ENCODE measurements at places on chromosomes 5 and 9. TPM values are rescaled to one million over a fixed set of nuclear protein-coding genes. Genes with fewer than 3 reads are reported as not detected.

GRCh38 chr9:123599781-123600180, 243.8 kb downstream of the CRB2 start:
- H3K4me3 ChIP-seq, result no peak overlapping the region
- no peaks in the 10 kb centered on the region for H3K36me3 ChIP-seq
- no peak overlapping the region for H3K27ac ChIP-seq

- no peak overlapping the region for H3K27ac ChIP-seq
- H3K36me3 ChIP-seq, result no peaks in the 10 kb centered on the region
- DNase-seq, result no peak
These were observed 199.1 kb upstream of the SLC30A5 start for GRCh38 chr5:68894673-68895072.

DNA sequence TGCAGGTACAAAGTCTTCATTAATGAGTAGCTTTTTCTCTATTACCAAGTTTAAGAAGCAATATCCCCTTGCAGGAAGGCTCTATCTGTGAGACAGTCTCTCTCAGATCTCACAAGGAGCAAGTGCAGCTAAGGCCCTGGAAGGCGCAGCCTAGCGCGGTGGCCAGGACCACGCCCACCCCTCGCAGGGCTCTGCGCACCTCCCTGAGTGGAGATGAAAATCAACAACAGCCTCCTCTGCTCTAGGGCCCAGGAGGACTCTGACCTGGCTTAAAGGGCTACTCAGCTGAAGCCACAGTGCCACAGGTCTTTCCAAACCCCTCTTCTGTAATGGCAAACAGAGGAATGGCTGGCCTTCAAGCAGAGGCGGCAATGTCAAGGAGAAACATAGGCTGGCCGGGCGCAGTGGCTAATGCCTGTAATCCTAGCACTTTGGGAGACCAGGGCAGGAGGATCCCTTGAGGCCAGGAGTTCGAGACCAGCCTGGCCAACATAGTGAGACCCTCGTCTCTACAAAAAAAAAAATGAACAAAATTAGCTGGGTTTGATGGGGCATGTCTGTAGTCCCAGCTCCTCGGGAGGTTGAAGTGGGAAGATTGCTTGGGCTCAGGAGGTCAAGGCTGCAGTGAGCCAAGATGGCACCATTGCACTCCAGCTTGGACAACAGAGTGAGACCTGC, 11.9 kb downstream of the SEC16A start:
- H3K36me3 ChIP-seq, result peaks cover 7% of the 10 kb centered on the region
- no peaks in the 10 kb centered on the region for H3K4me1 ChIP-seq
- H3K27ac ChIP-seq, result no peak overlapping the region
- DNase-seq, result no peak
- no peaks in the 10 kb centered on the region for H3K27me3 ChIP-seq
- no peak overlapping the region for H3K4me3 ChIP-seq

NUTM2G gene
- total RNA-seq, result not detected

DNA sequence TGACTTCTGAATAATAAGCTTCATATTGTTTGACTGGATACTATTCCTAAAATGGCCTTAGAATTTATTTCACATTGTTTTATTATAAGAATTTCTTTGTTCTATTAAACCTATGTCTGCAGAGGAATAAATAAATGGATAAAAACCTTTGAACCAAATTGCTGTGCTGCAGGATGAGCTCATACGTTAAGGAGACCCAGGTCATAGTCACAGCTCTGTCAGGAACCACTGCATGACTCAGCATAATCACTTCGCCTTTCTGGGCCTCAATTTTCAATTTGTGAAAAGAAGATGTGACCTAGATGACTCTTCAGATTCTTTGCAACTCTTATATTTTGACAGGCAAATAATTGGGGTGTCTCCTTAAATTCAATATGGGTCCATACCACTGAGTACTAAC, 36.7 kb upstream of the HMHB1 start:
- H3K4me3 ChIP-seq, result no peak overlapping the region
- no peak overlapping the region for H3K27ac ChIP-seq
- no peaks in the 10 kb centered on the region for H3K27me3 ChIP-seq
- no peak for DNase-seq

DNA sequence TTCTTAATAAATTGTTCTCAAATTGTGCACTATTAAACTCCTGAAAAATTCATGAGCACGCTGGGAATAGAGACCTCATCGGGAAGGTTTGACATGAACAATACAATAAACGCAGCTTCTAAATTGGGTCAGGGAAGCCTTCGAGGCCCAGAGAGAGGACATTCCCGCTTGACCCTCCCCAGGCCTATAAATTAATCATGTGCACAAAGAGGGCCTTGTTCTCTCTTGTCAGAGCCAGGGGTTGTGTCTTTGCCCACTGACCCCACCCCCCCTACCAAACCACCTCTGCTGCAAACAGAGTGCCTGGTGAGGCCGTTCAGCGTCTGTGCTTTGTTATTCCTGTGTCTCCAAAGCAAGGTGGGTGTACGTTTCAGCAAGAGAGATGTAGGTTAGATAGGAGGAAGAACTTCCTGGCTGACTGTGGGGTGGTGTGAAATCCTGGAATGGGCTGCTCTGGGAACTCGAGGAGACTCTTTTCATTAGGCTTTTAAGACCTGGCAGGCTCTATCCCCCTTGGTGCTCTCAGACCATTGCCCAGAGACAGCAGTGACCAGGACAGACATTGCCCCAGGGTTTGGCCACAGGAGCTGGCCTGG, 18.2 kb upstream of the DAB2IP start:
- no peaks in the 10 kb centered on the region for H3K27me3 ChIP-seq
- no peak for DNase-seq
- H3K4me3 ChIP-seq, result no peak overlapping the region
- H3K36me3 ChIP-seq, result no peaks in the 10 kb centered on the region

RNF20 gene
- total RNA-seq, result 41.1 TPM

DNA sequence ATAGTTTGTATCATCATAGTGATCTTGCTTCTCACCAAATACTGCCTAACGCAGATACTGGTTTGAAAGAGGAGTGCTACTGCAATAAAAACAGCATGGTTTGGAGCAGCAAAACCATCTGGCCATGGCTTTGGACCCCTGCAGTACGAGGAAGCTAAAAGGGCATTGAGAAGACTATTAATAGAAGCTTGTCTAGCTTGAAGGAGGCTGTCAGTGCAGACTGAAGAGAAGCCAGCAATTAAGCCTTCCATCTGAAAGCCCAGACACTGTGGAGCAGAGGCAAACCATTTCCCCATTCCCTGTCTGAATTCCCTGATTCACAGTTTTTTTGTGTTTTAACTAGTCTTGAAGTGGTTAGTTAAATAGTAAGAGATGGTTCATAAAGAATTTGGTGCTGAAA, 281.6 kb downstream of the PTPRD start:
- H3K27me3 ChIP-seq, result no peaks in the 10 kb centered on the region
- no peaks in the 10 kb centered on the region for H3K4me1 ChIP-seq
- H3K36me3 ChIP-seq, result no peaks in the 10 kb centered on the region
- no peak overlapping the region for H3K4me3 ChIP-seq

C9 gene
- 0.24 TPM for total RNA-seq

GPX8 gene
- total RNA-seq, result 4.2 TPM

GRCh38 chr9:91162784-91163443, 198.8 kb downstream of the AUH start:
- no peak for DNase-seq
- no peak overlapping the region for H3K27ac ChIP-seq
- H3K27me3 ChIP-seq, result no peaks in the 10 kb centered on the region
- no peaks in the 10 kb centered on the region for H3K36me3 ChIP-seq
- no peak overlapping the region for H3K4me3 ChIP-seq

AK6 gene
- 51.3 TPM for total RNA-seq

DNA sequence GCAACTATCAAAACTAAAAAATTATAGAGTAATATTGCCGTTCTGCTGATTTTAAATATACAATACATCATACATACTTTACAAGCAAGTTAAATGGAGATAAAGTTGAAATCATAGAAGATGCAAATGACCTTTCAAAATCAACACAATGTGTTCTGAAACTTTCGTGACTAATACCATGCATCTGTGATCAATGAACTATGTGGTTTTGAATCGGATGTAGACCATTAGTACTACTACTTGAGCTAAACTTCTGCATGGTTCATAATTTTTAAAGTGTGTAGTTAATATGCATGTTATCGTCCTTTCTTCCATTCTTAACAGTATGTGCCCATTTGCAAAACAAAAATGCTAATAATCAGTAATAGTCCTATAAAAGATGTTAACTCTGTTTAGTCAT, 11.3 kb upstream of the PHF2 start:
- H3K27me3 ChIP-seq, result no peaks in the 10 kb centered on the region
- no peak overlapping the region for H3K4me3 ChIP-seq
- H3K27ac ChIP-seq, result no peak overlapping the region
- DNase-seq, result no peak
- peaks cover 8% of the 10 kb centered on the region for H3K4me1 ChIP-seq
- peaks cover 53% of the 10 kb centered on the region for H3K36me3 ChIP-seq

DNA sequence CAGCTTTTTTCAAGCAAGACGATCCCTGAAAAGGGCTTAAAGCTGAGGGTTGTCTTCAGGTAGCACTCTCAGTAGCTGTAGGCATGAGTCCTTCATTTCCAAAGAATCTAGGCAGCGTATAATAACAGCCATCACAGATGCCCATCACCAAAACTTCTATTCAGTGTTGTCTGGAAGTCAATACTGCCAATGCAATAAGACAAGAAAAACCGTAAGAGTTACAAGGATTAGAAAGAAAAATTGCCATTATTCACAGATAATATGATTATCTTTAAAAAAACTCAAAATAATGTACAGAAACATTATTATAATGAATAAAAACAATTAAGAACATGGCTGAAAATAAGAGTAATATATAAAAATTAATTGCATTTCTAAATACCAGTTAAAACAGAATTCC, 208.2 kb upstream of the ADRA1B start:
- no peak overlapping the region for H3K4me3 ChIP-seq
- no peaks in the 10 kb centered on the region for H3K27me3 ChIP-seq
- H3K4me1 ChIP-seq, result no peaks in the 10 kb centered on the region
- H3K36me3 ChIP-seq, result no peaks in the 10 kb centered on the region

- DNase-seq, result no peak
- H3K4me1 ChIP-seq, result no peaks in the 10 kb centered on the region
- no peak overlapping the region for H3K27ac ChIP-seq
- peaks cover 97% of the 10 kb centered on the region for H3K36me3 ChIP-seq
- H3K27me3 ChIP-seq, result no peaks in the 10 kb centered on the region
These were observed 104.9 kb upstream of the RUSC2 start for GRCh38 chr9:35385042-35385441.

AGXT2 gene
- total RNA-seq, result not detected

GRCh38 chr5:112006721-112007120, 249.7 kb upstream of the NREP start:
- DNase-seq, result no peak
- H3K27me3 ChIP-seq, result no peaks in the 10 kb centered on the region
- no peaks in the 10 kb centered on the region for H3K36me3 ChIP-seq
- H3K27ac ChIP-seq, result no peak overlapping the region

DNA sequence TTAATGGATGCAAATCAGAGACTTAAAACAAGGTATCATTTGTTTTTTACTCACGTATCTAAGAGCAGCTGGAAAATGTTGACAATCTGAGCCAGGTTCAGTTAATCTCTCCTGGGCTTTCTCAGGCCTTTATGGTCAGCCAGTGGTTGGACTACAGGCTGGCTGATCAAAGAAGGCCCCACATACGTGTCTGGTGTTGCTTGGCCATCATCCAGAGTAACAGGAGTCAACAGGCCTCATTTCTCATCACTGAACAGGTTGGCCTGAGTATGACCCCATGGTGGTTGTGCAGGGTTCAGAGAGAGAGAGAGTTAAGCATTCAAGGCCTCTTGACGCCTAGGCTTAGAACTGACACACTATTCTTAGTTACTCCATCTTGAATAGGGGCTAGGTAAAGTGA, 97.0 kb upstream of the VLDLR start:
- DNase-seq, result no peak
- H3K4me1 ChIP-seq, result no peaks in the 10 kb centered on the region
- H3K27me3 ChIP-seq, result no peaks in the 10 kb centered on the region
- H3K27ac ChIP-seq, result no peak overlapping the region
- no peaks in the 10 kb centered on the region for H3K36me3 ChIP-seq
- no peak overlapping the region for H3K4me3 ChIP-seq
